Epithelial cell of proximal tubule (primary cell): ENCODE measurements at places on chromosomes 16 and 17.

GRCh38 chr16:78773291-78773702 is 673.8 kb downstream of the WWOX start:
- DNase-seq: no peak

DNA sequence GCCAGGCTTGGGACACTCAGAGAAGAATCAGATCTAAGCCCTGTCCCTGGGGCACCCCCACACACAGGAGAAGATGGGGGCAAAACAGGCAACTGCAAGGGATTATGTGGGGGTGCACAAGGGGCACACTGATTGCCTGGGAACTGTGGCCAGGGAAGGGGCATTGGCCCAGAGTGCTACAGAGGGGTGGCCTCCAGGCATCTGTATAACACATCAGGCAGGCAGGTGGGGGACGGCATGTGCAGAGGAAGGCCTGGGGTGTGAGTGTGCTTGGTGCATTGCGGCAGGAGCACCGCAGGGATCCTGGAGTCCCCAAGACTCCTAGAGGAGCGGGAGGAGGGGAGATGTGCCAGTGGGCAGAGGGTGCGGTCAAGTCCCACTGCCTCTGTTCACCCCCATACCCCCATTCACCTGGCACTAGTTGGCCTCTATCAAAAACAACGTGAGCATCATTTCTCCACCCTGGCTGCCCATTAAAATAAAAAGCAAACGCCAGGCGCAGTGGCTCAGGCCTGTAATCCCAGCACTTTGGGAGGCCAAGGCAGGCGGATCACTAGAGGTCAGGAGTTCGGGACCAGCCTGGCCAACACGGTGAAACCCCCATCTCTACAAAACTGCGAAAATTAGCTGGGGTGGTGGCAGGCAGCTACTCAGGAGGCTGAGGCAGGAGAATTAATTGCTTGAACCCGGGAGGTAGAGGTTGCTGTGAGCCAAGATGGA is 41.5 kb downstream of the C16orf82 start:
- DNase-seq: no peak

GRCh38 chr16:17744921-17745572 is 274.3 kb upstream of the XYLT1 start:
- DNase-seq: no peak

- DNase-seq: no peak
These were observed 1.5 kb upstream of the ALDH3A2 start for GRCh38 chr17:19646788-19647696.

- DNase-seq: no peak
These were observed 5.5 kb downstream of the IGSF6 start for GRCh38 chr16:21646721-21647561.

DNA sequence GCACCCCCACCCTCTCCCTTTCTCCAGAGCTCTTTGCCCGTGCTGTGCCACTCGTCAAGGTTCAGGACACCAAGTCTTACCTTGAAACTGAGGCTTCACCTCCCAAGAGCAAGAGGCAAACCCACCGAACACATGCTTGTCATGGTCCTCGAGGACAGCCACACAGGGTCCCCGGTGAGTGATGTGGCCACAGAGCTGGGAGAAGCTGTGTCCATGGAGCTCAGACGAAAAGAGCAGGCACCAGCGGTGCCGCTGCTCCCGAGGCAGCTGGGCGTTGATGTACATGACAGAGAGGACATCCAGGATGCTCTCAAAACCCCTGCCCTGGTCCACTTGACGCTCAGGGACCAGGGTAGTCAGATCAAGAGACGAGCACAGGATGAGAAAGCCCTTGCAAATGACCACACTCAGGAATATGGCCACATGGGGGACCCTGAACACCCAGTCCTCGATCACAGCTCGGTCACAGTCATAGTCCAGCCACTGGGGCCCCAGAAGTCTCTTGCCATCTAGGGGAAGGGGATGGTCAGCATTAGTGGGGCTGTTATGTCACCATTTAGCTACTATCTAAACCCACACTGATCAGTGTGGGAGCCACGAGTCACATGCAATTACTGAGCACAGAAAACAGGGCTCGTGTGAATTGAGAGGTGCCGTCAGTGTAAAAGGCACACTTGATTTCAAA is 17.8 kb downstream of the MEAK7 start:
- DNase-seq: no peak

DNA sequence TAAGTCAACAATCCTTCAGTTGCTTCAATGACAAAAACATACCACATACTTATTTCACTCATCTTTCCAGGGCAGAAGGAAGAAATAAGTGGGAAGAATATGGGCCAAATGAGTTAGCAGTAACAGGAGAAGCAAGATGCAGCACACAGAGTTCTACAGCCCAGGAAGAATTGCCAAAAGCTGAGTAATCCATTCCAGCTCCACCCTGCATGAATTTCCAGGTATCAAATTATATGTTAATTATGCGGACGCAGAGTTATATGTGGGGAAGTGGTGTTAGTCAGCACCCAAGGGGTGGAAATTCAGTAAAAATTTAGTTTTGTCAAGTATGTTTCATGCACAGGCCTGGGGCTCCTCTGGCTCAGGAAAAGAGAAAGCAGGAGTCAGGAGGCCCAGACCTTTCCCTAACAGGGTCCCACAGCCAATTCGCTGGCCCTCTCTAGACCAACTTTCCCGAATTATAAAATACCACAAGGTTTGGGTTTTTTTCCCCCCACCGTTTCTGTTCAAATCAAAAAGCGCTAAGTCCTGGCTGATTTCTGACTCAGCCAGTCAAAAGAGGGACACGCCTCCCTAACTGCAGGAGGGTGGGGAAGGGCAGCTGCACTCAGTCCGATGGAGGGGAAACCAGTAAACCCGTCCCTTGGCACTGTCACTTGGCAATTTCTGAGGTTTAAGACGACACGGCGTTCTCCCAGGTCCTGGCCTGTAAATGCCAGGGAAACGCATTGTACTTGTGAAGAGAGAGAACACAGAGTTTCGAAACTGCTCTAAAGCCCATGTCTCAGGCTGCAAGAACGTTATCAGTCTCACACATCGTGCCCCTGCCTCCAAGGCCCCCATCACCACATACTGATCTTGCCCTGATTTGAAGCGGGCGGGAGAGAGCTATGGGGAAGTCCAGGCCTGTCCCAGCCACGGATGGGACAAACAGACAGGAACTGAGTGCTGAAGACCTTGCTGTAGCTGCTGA is 58.1 kb downstream of the ZFHX3 start:
- DNase-seq: peak; percentile 58
